ELR (cell line): ENCODE measurements at places on chromosomes 4 and X.

GRCh38 chr4:76280488-76281441 lies 25.8 kb upstream of the STBD1 start:
- no peak for DNase-seq

DNA sequence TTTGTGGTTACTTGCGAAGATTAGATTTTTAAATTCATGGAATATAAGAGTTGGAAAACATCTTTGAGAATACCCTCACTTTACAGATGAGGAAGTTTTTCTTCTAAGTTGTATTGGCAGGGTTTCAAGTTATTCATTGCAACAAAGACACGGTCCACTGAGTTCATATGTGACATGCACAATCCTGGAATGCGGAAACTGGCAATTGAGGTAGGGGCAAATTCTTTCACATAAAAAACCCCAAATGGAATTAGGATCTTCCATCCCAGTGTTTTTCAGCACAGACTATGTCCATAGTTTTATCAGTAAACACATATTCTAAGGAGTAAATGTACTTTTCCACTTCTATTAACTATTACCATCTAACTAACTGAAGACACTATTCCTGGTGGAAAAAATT lies 81.8 kb upstream of the NAP1L5 start:
- DNase-seq, result no peak

DNA sequence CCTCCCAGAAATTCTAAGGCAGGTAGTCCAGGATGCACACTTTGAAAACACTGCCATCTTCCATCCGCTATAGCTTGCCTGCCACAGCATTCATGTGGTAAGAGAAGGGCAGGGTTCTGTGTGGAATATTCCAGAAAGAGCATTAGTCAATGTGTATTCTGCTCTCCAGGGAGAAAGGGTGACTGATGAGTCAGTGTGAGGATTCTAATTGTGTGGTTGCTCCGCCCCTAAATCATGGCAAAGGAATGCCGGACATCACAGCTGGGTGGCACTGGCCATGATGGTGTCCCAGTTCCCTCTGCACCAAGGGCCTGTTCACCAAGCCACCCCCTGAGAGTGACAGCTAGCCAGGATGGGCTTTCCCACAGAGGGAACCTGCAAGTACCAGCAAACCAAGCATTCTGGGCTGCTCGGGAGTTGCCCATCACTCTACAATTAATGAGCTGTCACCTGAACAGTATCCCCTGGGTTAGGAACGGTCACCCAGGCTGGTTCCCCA lies 9.5 kb downstream of the IDS start:
- DNase-seq, result peak; percentile 87

DNA sequence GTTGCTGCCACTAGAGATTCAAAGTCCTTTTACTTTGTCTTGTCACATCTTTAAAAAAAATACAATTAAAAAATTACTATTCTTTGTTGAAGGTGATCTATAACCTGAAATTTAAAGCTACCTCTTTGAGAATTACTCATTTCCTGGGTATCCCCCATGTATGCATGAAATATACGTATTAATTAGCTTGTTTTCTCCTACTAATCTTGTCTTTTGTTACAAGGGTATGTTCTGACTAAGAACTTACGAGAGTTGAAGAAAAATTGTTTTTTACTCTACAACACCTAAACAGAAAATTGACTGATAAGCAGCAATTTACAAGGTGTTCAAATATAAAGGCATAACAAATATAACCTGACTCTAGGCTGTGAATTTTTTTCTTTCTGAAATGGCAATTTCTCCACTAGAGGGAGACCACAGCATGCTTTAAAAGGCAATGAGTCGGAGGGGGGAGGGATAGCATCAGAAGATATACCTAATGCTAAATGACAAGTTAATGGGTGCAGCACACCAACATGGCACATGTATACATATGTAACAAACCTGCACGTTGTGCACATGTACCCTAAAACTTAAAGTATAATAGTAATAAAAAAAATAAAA lies 249.6 kb downstream of the OPHN1 start:
- peak; percentile 58 for DNase-seq

DNA sequence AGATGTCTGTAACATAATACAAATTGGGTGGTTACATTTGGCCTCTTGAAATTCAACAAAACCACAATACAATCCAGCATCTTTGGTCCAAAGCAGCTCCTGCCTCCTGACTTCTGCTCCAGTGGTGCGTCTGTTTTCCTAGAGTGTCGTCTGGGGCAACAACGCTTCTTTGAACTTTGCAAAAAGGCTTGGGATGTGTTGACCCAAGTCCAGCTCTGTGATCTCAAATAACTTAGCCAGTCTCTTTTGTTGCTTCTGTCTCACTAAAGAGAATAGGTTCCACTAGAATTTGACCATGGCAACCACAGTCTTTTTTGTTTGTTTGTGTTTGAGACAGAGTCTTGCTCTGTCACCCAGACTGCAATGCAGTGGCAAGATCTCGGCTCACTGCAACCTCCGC lies 324.0 kb downstream of the DHRSX start:
- no peak for DNase-seq

- DNase-seq, result peak; percentile 57
Observed at GRCh38 chrX:45628041-45628440, 427.4 kb upstream of the DIPK2B start.

DNA sequence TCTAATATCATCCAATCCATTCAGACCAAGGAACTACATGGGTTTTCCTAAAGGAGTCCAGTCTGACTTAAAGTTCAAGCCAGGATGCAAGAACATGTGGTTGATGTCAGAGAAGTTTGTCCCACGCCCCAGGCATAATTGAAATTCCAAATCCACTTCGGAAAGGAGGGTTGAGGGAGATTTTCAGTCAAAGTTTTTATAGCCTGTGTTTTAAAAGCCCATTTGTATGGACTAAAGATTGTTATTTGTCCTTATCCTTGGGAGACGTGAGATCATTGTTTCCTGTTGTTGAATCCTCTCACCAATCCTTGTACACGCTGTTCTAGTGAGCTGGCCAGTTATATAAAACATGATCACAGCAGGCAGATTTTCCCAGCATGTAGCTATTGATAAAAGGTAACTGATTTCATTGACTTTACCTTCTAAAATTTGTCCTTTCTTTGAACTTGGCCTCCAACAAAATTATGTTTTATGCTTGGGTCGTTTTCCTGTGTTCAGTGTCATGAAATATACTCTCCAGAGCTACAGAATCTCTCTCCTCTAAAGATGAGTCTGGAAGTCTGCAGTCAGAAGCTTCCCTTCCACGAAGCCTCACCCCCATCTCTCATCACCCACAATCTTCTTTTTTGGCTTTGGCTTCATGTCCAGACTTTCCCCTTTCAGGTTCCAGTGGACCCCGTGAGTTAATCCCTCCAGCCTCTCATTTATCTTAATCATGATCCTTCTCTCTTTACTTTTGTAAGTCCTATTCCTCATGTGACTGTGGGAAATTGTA lies 92.9 kb downstream of the ATP10D start:
- DNase-seq, result no peak

DNA sequence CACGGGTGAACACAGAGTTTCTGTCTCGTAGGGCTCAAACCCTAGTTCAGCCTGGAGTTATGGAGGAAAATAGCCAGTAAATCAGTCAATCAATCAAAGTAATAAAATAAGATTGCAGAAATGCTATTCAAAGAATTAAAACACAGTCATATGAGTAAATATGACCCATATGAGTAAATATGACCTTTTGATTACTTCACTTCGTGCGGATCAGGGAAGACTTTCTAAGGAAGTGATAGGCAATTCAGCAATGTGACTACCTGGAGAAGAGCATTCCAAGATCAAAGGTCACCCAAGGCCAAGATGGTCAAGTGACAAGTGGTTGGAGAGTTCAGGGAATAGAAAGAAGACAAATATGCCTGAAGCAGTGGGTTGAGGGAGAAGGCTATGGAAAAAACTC lies 722.6 kb downstream of the ADGRL3 start:
- DNase-seq, result peak; percentile 47

DNA sequence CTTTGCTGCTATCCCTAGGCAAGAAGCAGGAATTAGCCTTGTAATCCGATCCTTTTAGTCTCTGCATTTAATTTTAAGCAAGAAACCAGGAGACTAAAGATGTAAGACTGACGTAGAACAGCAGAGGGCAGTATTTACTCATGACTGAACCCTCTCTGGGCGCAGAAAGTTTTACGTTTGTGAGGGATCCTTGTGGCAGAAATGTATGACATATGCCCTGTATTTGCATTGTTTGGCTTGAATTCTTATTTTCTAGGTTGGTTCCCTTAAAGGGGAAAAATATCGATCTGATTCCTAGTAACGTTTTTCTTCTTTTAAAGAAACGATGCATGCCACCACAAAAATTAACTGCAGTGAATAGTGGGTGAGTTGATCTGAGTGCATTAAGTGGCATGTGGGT lies 1.3 kb upstream of the FAT4 start:
- peak; percentile 88 for DNase-seq

GRCh38 chr4:13193662-13194061 lies 290.5 kb downstream of the RAB28 start:
- no peak for DNase-seq

DNA sequence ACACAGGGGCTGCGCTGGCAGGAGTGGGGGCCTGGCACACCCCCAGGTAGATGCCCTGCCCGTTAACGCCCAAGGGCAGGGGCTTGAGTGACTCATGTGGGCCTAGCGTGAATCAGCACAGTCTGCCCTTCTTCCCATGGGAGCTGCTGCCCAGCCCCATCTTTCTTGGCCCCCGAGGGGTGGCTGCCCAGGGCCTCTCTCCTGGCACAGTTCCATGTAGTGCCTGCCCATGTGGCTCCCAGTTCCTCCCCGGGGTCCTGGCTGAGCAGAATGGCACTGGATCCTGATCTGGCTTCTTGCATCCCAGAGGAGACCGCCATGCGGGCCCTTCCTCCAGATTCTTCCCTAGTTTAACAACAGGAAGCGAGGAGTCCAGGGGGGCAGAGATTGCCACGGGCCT lies 2.1 kb upstream of the AVPR2 start:
- peak; percentile 54 for DNase-seq

GRCh38 chr4:89243733-89244252 lies 63.8 kb downstream of the GPRIN3 start:
- DNase-seq, result no peak
